ENCODE measurements at places on chromosomes 2 and 18.

DNA sequence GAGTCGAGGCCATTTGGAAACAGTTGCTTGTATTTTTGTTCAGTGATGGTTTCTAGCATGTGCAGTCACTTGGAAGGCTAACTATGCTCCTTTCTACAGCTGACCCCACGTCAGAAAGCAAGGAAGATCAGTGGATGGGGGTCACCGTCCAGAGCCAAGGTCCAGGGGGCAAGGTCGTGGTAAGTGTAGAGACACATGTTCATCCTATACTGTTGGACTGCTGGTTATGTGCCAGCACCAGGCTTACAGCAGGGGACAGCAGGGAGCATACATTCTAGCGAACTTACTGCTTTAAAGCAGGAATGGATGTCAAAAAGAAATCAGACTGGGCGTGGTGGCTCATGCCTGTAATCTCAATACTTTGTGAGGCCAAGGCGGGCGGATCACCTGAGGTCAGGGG lies 40.0 kb downstream of the ITGA6 start:
- DNase-seq, result no peak

GRCh38 chr2:218860950-218861381 lies 1.4 kb downstream of the WNT6 start:
- DNase-seq, result no peak

GRCh38 chr18:68148863-68149262 lies 566.0 kb downstream of the TMX3 start:
- DNase-seq, result no peak

DNA sequence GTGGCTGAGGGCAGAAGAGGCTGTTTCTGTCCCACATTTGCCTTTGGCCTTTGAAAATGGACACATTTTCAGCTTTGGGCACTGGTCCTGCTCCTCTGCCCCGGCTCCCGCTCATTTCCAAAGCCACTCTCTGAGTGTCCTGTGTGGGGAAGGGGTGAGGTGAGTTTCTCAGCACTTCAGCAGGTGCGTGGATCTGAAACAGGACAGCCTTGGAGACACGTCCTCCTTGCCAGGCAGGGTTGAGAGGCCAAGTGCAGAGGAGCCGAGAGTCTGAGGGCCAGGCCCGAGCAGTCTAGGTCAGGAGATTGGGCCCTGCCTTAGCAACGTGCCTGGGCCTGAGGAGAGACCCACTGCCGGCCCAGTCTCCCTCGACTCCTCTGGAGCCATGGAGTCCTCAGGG lies 21.9 kb upstream of the ALPI start:
- no peak for DNase-seq

GRCh38 chr2:20196053-20196656 lies 28.8 kb downstream of the SDC1 start:
- no peak for DNase-seq

DNA sequence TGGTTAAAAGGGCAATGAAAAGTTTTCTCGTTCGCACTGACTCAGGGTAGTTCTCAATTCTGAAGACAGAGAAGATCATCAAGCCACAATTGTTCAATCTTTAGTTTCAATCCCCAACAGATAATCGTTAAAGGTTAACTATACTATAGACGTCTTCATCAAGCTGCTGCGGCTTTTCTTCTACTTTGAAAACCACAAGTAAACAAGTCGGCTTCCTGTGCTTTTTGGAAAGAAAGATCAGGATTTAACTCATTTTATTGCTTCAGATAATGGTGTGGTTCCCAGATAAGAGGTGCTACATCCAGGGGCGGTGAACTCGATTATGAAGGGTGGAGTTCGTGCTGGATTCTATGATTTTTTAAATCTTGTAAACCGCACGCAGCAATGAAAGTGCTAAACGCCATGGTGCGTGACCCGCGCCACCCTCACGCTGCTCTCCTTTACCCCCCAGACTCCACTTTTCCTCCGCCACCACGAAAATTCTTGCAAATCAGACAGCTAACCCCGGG lies 545 bp upstream of the CDCA7 start:
- no peak for DNase-seq

Data from CD4-positive, CD25-positive, alpha-beta regulatory T cell (primary cell).